Omental fat pad (tissue), 4 donors: ENCODE measurements at places on chromosomes 11 and 22. TPM values are rescaled to one million over a fixed set of nuclear protein-coding genes. Genes with fewer than 3 reads are reported as not detected.

Gene OR52A1
- total RNA-seq, result not detected

Gene CHADL
- total RNA-seq, result 1.6 TPM

Gene C1QTNF6
- 1.3 TPM for total RNA-seq

Gene KDM4E
- not detected for total RNA-seq

GRCh38 chr11:95138448-95138847 is 48.8 kb downstream of the ENDOD1 start:
- no peak for DNase-seq

- no peak for DNase-seq
Observed at GRCh38 chr22:26536056-26536761, 23.9 kb upstream of the TFIP11 start.

DNA sequence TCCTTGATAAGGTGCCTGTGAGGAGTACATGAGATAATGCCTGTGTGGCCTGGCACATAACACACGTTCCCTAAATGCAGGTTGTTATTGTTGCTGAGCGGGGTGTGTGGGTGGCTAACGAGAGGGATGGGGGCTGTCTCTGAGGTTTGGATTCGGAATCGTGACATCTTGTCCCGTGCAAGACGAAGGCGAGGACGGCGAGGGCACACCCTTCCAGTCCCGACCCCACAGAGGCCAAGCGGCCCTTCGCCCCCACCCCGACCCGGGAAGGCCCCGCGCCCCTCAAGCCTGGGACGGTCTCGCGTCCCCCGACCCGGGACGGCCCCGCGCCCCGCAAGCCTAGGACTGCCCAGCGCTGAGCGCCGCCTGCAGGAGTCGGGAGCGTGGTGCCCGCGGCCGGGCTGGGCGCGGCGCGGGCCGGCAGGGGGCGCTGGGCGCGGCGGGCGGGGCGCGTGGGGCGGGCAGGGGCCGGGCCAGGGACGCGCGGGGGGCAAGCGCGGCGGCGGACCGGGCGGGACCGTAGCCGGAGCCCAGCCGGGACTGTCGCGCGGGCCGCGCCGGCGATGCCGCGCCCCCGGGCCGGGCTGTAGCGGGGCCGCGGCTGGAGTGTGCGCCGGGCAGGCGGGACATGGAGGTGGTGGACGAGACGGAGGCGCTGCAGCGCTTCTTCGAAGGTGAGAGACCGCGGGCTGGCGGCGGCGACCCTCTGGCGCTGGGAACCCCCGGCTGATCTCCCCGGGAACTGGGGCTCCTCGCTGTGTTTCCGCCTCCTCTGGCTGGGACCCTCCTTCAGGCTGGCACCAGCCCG is at the start of gene MYRF:
TSS of gene MYRF (plus strand) at position 520 of the 808 bp plus-strand sequence. CDS start at position 629, 109 bp downstream.
- no peak for DNase-seq

DNA sequence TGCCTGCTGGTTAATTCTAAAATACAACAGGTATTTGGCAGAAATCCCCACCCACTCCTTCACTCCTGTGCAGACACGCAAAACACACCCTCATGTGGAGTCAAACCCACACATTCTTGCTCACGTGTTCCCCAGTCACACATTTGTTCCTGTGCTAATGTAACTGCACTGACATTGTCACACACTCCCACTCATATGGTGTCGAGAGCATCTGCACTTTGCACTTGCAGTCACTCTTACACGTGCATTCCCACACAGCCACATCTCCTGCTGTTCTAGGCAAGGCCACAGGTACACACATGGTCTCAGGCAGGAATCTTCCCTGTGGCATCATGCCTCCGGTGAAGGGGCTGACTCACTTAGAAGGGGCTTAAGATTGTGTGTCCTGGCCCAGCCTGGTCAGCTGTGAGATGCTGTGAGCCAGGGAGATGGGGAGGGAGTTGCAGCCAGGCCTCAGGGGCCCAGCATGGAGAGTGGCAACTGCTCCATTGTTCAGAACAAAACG is 395.0 kb downstream of the TENM4 start:
- no peak for DNase-seq

- DNase-seq, result no peak
Observed at GRCh38 chr11:5581014-5581413, 337 bp downstream of the OR52B6 start.

GRCh38 chr11:113272927-113273615 is 41.3 kb upstream of the TTC12 start:
- no peak for DNase-seq

DNA sequence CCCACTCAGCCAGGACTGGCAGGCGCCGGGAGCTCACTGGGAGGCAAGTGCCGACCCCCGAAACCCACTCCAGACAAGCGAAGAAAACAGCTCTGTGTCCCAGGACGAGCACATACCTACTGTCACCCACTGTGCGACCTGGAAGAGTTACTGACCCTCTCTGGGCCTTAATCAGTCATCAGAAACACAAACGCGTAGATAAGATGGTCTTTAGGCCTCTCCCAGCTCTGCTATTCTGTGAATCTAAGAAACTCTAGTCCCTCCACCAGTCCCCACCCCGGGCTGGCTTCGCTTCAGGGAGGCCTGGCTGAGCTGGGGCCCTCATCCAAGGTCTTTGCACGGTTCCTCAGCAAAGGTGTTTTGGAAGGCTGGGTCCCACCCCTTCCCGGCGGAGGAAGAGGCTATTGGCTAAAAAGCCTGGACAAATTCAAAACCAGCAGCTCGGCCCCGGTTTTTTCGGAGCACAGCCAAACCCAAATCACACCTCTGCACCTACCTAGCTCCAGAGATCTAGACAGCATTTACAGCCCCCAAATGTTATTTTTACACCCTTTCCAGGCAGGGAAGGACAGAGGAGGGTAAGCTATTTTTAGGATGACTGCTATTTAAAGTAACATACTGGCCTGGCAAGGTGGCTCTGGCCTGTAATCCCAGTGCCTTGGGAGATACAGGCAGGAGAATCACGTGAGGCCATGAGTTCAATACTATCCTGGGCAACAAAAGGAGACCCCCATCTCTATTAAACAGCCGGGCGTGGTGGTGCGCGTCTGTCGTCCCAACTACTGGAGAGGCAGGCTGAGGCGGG is 13.2 kb upstream of the HDHD5 start:
- no peak for DNase-seq

- no peak for DNase-seq
Observed at GRCh38 chr11:46267930-46268329, 9.5 kb upstream of the CREB3L1 start.
